AML-193 (cell line): ENCODE measurements at places on chromosomes 5 and 9.

GRCh38 chr5:6279607-6280006, 98.7 kb downstream of the MED10 start:
- no peak for DNase-seq

DNA sequence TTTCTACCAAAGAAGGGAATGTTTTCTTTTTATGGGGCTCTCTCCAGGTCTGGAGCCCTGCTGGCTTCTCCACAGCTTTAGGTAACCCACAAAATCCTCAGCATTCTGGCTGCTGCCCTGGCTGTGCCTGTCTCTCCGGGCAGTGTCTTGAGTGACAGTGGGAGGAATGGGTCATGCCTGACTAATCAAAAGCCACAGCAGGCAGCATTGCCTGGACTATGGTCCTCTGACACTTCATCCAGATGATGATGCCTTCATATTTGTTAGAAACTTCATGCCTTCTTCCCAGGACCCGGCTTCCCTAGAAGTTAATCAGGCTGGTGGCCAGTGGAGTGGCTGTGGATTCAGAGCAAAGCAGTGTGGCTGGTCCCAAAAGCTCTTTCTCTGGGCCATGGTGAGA, 32.2 kb upstream of the TGFBI start:
- no peak for DNase-seq

GRCh38 chr5:72885824-72886223, 69.4 kb downstream of the TNPO1 start:
- DNase-seq: no peak

GRCh38 chr5:108379722-108380530, 2.0 kb downstream of the FBXL17 start:
- DNase-seq: no peak

GRCh38 chr9:127495884-127496555, 44.7 kb downstream of the LRSAM1 start:
- DNase-seq: no peak

DNA sequence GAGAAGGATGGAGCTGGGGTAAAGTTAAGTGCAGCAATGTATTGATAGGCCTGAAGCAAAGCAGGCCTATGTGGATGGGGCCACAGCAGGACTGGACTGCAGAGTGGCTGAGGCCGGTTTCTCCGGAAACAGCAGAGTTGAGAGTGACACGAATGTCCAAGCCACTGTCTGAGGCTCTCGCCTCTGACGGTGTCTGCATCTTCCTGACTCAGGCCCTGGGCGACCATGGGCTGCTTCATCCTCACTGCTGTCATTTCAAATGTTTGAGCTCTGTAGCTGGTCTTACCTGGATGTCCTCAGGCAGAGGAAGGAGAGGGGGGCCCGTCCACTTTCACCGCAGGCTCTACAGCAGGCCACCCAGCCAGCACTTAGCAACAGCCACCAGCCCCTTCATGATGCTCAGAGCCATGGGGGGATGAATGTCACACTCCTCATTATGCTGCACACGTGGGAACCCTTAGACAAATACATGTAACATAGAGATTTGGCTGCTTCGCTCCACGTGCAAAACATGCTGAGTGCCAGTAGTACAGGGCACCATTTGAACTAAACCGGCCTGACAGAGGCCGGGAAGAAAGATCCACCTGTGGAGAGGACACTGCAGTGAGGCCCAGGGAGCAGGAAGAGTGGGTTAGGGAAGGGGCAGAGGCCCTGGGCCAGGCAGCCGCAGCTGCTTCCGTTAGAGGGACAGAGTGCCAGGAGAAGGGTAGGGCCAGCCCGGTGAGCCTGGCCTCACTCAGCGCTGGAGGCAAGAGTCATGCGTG, 31.7 kb upstream of the NXNL2 start:
- DNase-seq: no peak

GRCh38 chr5:111377306-111377705, 135.0 kb downstream of the STARD4 start:
- DNase-seq: no peak

- DNase-seq: no peak
Measured at GRCh38 chr5:56499491-56499890, 266.4 kb upstream of the ANKRD55 start.

- no peak for DNase-seq
Measured at GRCh38 chr5:68141494-68141893, 74.1 kb upstream of the PIK3R1 start.

- no peak for DNase-seq
Measured at GRCh38 chr5:126503602-126504104, 80.4 kb downstream of the GRAMD2B start.

GRCh38 chr5:68557162-68557936, 341.8 kb downstream of the PIK3R1 start:
- no peak for DNase-seq

- no peak for DNase-seq
Measured at GRCh38 chr5:77064040-77064439, 23.0 kb downstream of the ZBED3 start.

DNA sequence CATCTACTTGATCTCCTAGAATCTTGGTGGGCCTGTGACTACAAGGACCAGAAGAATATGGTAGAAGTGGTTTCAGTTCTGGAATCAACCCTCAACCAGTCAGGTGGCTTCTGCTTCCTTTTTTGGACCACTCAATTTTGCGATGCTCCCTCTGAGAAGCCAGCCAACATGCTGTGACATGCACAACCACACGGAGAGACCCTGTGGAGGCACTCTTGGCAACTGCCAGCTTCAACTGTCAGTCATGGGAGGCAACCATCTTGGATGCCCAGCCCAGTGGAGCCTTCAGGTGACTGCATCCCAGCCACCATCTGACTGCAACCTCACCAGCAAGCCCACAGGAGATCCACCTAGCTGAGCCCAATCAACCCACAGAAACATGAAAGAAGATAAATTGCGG, 137.3 kb downstream of the FAM114A2 start:
- no peak for DNase-seq

GRCh38 chr5:155822177-155822576, 504.8 kb upstream of the SGCD start:
- no peak for DNase-seq

DNA sequence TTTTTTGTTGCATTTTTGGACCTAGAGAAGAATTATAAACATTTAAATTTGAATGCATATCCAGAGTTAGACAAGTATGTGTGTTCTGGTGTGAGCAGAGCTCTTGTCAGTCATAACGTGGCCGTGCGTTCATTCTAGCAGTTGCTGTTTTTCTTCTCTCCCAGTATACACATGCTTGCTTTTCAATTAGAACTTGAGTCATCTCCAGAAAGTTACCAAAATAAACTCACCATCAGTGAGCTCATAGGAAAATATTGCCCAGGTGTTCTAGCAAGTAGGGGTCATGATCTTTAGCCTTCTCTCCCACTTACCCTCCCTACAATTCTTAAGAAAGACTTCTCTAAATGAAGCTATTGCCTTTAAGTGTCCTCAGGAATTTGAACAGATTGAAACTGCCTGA, 247.5 kb upstream of the TUT7 start:
- DNase-seq: no peak

- DNase-seq: no peak
Measured at GRCh38 chr9:34741628-34742027, 31.7 kb upstream of the CCL21 start.

- no peak for DNase-seq
Measured at GRCh38 chr9:88817628-88818027, 173.6 kb upstream of the S1PR3 start.

- no peak for DNase-seq
Measured at GRCh38 chr9:137156567-137157375, 13.1 kb downstream of the LRRC26 start.

GRCh38 chr9:79357194-79357593, 214.6 kb upstream of the TLE4 start:
- no peak for DNase-seq

DNA sequence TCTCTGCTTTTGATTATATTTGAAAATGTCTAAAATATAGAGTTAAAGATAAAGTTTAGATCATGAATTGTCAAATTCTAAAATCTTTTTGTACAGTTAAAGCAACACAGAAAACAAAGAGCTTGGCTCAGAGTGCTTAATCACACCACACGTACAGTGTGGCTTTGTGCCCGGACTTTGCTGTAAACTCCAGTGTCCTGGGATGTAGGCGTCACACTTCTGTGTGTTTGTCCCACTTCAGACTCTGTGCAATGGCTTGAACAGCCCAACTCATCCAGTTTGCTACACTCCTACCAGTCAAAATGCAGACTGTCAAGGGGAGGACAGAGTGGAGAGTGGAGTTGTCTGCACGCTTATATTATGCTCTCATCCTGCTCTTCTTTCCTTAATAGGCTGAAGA, 45.3 kb downstream of the SMARCA2 start:
- no peak for DNase-seq
